ENCODE measurements at places on chromosomes 13 and 19.

GRCh38 chr19:46033401-46033800 is 7.4 kb downstream of the IGFL4 start:
- no peak for DNase-seq

GRCh38 chr19:751501-752341 is 809 bp downstream of the MISP start:
- DNase-seq, result no peak

DNA sequence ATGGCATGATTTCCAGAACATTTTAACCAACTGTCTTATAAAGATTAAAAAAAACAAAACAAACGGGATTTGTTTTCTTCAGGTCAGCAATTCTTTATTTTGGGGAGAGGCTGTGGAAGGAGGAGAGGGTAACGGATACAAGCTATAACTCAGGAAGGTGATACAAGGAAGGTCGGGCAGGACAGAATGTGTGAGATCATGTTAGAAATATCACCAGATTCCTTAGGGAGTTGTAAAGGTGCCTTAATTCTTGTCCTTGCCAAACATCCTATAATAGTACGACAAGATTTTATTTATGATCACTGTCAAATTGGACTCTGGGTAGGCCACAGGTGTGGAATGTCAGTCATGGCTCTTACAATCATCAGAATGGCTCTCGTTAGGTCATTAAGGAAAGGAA is 503.1 kb downstream of the DIAPH3 start:
- no peak for DNase-seq

DNA sequence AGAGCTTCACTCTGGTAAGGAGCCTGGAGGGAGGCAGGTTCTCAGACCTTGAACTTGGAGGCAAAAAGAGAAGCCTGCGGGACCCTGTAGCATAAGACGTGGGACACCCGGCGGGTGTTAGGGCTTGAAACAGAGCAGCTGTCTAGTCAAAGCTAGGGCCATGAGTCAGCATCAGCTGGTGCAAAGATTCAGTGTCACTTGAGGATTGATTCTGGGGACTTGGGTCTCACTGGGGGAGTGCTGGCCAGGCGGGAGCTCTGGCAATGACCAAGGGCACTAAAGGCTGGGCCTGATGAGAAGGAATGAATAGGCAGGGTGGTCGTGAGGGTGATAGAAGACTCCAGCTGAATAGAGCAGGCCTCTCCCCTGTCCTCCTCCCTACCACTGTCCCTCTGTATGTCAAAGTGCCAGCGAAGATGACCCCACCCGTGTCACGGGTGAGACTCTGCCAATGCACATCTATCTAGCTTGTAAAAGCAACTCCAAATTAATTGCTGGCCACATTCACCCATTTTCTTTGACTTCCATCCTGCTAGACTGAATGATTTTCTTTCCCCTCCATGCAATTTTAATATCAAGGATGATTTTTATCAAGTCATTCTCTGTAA is 97.1 kb downstream of the MBNL2 start:
- no peak for DNase-seq

DNA sequence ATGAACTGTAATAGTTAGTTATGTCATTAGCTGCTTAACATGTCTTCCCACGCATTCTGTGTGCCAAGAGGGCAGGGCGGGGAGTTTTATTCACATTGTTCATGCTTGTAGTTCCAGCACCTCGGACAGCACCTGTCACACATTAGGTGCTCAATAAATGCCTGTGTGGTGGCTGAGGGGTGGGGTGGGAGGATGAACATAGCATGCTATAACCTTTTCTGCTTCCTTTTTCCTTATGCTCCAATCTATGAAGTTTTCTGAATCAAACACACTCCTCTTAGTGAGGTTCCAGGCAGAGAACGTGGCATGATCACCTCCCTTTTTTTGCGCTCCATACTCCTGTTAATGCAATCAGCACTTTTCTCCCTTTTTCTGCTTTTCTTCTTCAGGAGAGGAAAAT is 15.8 kb upstream of the PTPRS start:
- DNase-seq, result no peak

DNA sequence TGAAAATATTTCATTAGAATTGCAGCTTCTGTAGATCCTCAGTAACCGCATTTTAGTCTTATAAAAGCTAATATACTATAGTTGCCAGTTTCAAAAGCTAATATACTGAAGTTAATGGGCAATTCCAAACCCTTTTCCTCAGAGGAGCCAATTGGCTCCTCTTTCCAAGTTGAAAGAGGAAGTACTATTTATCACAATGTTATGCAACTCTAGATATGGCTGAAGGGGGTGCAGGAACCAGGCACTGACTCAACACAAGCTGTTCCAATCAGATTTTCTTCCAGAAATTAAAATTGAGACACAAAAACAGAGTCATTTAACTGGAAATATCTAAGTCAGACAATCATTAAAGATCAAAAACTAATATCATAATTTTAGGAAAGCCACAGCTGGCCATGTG is 258.9 kb downstream of the PCDH20 start:
- no peak for DNase-seq

GRCh38 chr19:1248786-1249297 is 459 bp downstream of the MIDN start:
- DNase-seq, result peak; percentile 71

- no peak for DNase-seq
Measured at GRCh38 chr13:24644036-24644435, 36.2 kb upstream of the ATP12A start.

DNA sequence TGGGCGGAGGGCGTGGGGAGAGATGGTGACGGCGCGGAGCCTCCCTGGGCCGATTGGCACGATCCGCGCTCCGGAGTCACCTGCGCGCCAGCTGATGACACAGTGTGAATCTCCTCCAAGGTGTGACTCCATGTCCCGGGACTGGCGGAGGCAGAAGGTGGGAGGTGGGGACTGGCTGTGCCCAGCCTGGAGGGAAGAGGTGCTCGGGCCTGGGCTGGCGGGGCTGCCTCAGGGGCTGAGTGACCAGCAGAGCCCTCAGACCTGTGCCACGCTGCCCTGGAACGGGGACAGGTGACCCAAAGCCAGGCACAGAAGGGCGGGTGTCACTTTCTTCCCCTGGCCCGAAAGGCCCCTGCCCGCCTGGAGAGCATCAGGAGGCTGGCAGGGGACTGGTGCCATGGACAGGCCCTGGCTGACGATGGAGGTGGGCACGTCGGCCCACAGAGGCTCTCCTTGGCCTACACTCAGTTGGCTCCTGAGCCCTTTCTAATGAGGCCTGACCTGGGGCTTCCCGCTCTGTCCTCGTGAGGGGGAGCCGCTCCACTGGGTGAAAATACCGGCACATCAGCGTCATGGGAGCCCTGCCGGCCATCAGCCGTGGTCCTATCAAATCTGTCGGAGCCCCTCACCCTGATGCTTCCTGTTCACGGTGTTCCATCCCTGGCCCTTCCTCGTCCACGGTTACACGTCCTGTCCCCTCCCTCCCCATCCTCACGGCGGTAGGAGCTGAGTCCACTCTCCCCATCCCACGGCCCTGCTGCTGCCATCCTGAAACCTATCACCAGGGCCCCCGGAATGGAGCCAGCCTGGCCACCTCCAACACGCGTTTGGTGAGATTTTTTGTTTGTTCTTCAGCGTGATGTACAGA is 75.6 kb downstream of the SPACA7 start:
- no peak for DNase-seq

GRCh38 chr13:89205856-89206520 is 1534.8 kb downstream of the SLITRK5 start:
- no peak for DNase-seq

- no peak for DNase-seq
Measured at GRCh38 chr13:42354241-42355091, 82.5 kb downstream of the AKAP11 start.
